GM10248 (cell line): ENCODE measurements at places on chromosomes 16 and 17.
A peak's percentile ranks its signal among the peaks of the same experiment; 100 is the strongest.

DNA sequence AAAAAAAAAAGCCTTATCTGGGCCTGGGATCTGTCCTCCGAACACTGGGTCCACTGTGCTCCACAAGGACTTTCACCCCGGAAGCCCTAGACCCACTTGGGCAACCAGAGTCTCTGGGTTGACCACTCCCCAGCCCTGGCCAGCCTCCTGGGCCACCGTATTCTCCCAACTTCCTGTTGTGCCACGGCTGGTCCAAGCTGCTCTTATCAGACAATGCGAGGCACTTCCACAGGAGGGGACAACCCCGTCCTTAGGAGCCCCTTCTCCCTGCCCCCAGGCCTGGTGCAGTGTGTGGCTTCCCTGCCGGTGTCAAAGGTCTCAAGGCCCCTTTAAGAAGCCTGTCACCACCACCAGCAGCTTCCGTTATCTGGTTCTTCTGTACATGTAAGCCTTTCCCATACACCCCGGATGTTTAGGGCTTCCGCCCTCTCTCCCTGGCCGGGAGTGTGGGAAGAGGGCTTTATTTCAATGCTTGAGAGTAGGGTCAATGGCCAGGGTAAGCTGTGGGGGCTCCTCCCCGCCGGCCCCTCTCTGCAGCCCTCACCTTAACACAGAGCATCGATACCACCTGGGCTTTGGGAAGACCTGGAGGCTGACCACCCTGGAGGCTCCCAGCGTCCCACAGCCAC lies 313.0 kb downstream of the SEC14L1 start:
- peak; percentile 64 for DNase-seq

DNA sequence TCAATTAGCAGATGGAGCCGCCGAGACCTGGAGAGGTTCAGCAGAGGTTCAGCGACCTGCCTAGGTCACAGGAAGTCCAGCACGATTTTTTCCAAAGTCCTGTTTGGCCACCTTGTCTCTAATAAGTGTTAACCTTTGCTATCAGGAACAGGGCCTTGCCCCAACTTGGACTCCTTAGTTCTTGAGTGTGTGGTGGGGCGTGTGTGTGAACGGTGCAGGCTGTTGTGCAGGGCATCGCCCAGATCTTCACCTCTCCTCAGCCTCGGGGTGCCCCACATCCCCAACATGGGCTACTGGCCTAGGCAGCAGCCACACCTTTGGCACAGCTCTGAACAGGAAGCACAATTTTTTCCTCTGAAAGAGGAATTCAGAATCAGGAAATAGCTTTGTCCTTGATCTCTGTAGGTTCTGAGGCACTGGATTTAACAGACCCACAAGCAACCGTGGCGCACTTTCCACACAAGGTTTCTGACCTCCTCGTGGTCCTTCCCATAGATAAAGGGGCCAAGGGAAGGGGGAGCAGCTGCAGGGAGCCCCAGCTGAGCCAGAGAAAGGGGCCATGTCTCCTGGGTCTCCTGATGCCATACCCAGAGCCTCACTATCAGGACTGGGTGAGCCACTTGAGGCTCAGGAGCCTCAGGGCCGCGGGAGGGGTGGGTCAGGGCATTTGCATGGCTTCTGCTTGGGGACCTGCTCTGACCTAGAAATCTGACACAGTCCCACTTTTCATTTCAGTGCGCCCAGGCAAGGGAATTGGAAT lies 10.4 kb downstream of the MPRIP start:
- no peak for DNase-seq

- no peak for DNase-seq
Observed at GRCh38 chr16:50537533-50538290, 10.5 kb upstream of the NKD1 start.

GRCh38 chr16:83899978-83900377 lies 1.1 kb downstream of the MLYCD start:
- DNase-seq, result no peak

DNA sequence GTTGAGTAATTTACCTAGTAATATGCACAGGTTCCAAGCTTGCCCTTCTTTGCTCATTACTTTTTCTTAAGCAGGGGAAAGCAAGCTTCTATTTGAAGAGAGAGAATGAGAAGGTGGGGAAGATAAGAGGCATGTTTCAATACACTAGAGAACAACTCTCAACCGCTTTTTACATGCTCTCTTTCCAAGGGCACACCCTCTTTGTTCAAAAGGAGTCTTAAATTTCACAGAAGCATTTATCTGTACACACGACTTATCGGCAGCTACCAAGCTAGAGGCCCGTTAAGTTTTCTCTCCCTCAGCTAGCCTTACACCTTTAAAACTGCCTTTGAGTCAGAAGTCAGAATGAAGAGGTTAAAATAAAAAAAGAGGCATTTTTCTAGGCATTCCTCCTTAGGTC lies 79.6 kb downstream of the STH start:
- DNase-seq, result no peak

GRCh38 chr17:43881181-43881580 lies 26.2 kb downstream of the MPP2 start:
- DNase-seq, result no peak

- DNase-seq, result no peak
Observed at GRCh38 chr17:29177541-29177870, 2.7 kb downstream of the MYO18A start.

- DNase-seq, result no peak
Observed at GRCh38 chr17:42518755-42519545, 17.1 kb upstream of the NAGLU start.

- peak; percentile 70 for DNase-seq
Observed at GRCh38 chr17:66715745-66716156, 119.2 kb upstream of the CACNG5 start.

- no peak for DNase-seq
Observed at GRCh38 chr16:16100631-16101030, 122.7 kb downstream of the ABCC6 start.

- DNase-seq, result peak; percentile 87
Observed at GRCh38 chr17:74368341-74369081, 1.2 kb downstream of the GPR142 start.

DNA sequence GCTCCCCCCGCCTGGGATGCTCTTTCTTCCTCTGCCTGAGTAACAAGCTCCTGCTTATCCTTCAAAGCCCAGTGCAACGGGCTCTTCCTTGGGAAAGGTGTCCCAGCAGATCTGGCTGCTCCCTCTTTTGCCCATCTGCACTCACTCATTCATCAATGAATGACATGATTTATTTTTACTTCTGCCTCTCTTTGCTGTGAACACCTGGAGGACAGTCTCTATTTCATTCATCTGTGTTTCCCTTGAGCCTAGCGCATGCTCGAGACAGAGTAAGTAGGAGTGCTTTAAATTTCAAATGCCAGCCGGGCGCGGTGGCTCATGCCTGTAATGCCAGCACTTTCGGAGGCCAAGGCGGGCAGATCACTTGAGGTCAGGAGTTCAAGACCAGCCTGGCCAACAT lies 22.0 kb upstream of the GINS2 start:
- no peak for DNase-seq

DNA sequence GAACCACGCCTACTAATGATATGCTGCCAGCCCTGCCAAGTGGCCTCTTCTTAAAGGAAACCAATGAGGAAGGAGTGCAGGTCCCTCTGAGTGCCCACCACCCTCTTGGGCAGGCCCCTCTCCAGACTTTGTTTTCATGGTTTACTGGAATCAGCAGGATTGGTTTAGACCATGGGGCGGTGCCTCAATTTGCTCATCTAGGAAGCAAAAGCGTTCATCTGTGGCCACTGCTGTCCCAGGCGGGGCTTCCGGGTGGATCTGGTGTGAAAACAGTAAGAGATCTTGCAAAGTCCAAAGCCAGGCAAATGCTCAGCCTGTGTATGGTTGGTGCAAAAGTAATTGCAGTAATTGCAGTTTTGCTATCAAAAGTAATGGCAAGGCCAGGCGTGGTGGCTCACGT lies 71.3 kb downstream of the AMFR start:
- no peak for DNase-seq

GRCh38 chr17:17780922-17781590 lies 55.7 kb downstream of the SREBF1 start:
- no peak for DNase-seq

DNA sequence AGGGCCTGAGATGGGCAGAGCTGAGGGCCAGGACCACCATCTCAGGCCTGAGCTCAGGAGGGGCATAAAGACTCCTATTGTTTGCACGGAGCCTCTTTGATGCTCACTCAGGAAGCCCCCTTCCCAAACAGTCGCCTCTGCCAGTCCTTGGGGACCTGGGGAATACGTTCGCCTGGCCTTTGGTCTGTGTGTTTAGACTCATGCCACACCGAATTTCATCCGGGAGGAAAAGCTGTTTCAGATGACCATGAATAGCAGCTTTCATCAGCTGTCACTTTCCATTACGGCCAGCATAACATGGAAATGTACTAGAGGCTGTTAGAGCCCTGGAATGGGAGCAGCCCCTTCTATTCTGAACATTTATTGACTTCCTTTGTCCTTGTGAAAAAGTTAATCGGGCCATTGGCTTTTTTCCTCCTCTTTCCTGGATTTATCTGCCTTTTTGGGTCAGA lies 139.0 kb downstream of the HS3ST3A1 start:
- DNase-seq, result no peak

GRCh38 chr17:56943505-56944125 lies 17.2 kb downstream of the COIL start:
- no peak for DNase-seq

- DNase-seq, result no peak
Observed at GRCh38 chr17:38597375-38597774, 8.4 kb downstream of the SRCIN1 start.

DNA sequence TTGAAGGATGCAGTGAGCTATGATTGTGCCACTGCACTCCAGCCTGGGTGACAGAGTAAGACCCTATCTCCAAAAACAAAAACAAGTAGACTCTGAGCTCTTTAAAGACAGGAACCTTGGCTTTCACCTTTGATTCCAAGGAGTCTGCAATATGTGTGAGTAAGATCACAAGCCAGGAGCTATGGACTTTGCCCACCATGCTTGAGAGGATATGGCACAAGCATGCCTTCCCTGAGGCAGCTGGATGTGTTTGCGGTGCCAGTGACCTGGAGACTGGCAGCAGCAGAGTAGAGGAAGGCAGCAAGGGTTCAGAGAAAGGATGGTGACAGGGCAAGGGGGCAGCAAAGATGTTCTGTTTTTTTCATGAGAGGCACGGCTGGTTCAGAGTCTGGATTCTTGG lies 14.5 kb upstream of the PRKCA start:
- DNase-seq, result no peak

GRCh38 chr16:17747081-17747756 lies 276.5 kb upstream of the XYLT1 start:
- DNase-seq, result no peak

DNA sequence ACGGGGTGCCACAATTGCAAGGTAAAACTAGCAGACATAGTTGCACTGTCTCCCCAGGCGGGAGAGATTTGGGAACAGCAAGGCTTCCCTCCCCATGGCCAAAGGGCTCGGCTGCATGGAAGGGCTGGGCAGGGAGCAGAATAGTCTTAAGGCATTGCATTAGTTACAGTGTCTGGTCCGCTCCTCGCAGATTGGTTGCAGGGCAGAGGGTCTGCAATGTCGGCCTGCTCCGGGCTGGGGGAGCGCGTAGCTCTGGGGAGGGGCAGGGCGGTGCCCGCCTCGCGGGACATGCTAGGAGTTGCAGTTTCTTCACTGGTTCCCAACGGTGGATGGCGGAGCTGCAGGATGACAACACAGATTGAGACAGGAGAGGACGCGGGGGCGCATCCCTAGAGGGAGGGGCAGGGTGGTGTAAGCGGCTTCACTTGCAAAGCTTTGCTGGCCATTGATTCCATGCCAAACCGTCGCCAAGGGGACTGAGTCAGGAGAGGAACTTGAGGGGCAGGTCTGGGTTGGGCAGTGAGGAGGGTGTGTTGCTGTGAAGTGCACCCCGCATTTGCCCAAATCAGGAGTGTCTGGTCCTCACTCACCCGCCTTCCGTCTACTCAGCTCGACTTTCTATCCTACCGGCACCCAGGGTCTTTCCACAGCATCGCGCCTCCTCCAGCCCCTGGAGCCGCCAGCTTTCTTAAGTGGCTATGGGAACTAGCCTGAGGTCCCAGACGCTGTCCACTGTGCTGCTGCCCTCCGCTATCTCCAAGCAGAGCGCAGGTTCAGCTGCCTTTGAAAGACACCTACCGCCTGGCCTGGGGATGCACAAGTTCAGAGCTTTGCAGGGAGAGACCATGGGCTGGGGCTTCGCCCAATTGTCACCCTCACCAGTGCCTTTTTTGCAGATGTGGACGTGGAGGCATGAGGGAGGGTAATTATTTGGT lies 1748.9 kb downstream of the TP53TG3F start:
- DNase-seq, result no peak

DNA sequence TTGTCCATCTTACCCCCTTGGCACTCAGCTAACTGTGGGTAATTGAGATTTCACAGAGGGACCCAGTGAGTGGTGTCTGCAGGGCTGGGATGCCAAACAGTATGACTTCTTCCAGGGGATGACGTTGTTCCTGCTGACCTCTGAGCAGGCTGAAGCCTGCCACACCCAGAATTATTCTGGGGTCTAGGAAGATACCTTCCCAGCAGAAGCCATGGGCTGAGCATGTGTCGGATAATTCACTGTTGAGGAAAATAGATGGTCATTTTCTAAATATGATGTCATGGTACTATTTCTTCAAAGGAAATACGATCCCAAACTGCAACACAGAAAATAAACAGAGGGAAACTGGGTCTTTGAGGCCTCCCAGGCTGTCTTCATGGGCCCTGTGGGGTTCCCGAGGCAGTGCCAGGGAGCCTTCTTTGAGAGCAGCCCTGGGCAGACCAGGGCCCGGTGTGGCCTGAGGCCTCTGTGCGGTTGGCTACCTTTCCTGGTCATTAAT lies 17.4 kb downstream of the WNT9B start:
- DNase-seq, result no peak

DNA sequence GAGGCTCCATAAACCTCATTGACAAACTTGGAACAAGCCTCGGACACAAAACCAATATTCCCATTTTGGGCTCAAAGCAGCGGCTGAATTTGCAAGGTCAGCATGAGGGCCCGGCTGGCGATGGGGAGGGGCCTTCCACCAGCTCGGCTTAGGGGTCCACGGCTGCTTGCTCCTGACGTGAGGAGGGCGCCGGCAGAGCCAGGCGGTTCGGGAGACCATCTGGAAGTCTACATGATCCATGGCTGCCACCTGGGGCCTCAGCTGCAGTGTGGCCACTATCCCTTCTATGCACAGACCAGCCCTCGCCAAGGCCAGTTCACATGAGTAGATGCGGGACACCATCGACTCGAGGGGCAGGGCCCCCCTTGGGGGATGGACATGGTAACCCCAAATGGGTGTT lies 39.1 kb downstream of the NDEL1 start:
- DNase-seq, result no peak
